Left ventricle myocardium inferior (tissue), 1 donor: ENCODE measurements at places on chromosomes 2 and 18. TPM values are rescaled to one million over a fixed set of nuclear protein-coding genes. Genes with fewer than 3 reads are reported as not detected.

- peaks cover 73% of the 10 kb centered on the region for H3K4me1 ChIP-seq
- peak overlapping the region; percentile 47 for H3K27ac ChIP-seq
- peak; percentile 61 for DNase-seq
- no peak overlapping the region for H3K4me3 ChIP-seq
- H3K27me3 ChIP-seq = no peaks in the 10 kb centered on the region
- H3K36me3 ChIP-seq = no peaks in the 10 kb centered on the region
Observed at GRCh38 chr2:10326707-10327594, 24.2 kb downstream of the HPCAL1 start.

- H3K4me3 ChIP-seq = no peak overlapping the region
- H3K36me3 ChIP-seq = peaks cover 32% of the 10 kb centered on the region
- no peaks in the 10 kb centered on the region for H3K27me3 ChIP-seq
- H3K4me1 ChIP-seq = no peaks in the 10 kb centered on the region
- no peak overlapping the region for H3K27ac ChIP-seq
Observed at GRCh38 chr2:189477756-189478155, 36.5 kb downstream of the WDR75 start.

- H3K27ac ChIP-seq = no peak overlapping the region
- no peaks in the 10 kb centered on the region for H3K36me3 ChIP-seq
- no peak for DNase-seq
- H3K4me1 ChIP-seq = no peaks in the 10 kb centered on the region
- no peak overlapping the region for H3K4me3 ChIP-seq
- H3K27me3 ChIP-seq = peaks cover 11% of the 10 kb centered on the region
Observed at GRCh38 chr2:1129982-1130381, 179.3 kb downstream of the SNTG2 start.

GRCh38 chr2:206392118-206392517 is 51.2 kb upstream of the ADAM23 start:
- H3K4me3 ChIP-seq = no peak overlapping the region
- no peak for DNase-seq
- no peaks in the 10 kb centered on the region for H3K36me3 ChIP-seq
- no peaks in the 10 kb centered on the region for H3K4me1 ChIP-seq
- H3K27me3 ChIP-seq = no peaks in the 10 kb centered on the region
- H3K27ac ChIP-seq = no peak overlapping the region

GRCh38 chr2:68357605-68358337 is 7.3 kb upstream of the PLEK start:
- H3K36me3 ChIP-seq = no peaks in the 10 kb centered on the region
- no peak overlapping the region for H3K4me3 ChIP-seq
- H3K4me1 ChIP-seq = peaks cover 6% of the 10 kb centered on the region
- H3K27me3 ChIP-seq = no peaks in the 10 kb centered on the region

- H3K4me1 ChIP-seq = no peaks in the 10 kb centered on the region
- no peak overlapping the region for H3K4me3 ChIP-seq
- DNase-seq = no peak
- no peaks in the 10 kb centered on the region for H3K36me3 ChIP-seq
Observed at GRCh38 chr2:43185146-43185545, 41.3 kb downstream of the ZFP36L2 start.

DNA sequence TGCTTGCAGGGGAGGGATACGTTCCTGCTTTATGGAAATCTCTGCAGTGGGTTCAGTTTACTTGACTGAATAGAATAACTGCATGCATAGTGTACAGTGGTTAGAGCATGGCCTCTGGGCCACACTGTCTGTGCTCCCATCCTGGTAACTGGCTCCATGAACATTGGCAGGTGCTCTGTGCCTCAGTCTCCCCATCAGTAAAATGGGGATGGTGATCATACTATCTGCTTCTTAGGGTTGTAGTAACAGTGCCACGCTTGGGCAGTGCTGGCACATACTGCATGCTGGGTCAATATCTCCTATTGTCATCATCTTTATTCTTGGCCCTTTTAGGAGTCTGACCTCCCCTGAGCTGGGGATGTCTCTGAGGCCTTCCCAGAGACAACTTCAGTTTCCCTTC is 117.3 kb downstream of the CTIF start:
- peak overlapping the region; percentile 50 for H3K27ac ChIP-seq
- H3K4me1 ChIP-seq = peaks cover 43% of the 10 kb centered on the region
- no peak overlapping the region for H3K4me3 ChIP-seq
- no peaks in the 10 kb centered on the region for H3K27me3 ChIP-seq
- DNase-seq = no peak

DNA sequence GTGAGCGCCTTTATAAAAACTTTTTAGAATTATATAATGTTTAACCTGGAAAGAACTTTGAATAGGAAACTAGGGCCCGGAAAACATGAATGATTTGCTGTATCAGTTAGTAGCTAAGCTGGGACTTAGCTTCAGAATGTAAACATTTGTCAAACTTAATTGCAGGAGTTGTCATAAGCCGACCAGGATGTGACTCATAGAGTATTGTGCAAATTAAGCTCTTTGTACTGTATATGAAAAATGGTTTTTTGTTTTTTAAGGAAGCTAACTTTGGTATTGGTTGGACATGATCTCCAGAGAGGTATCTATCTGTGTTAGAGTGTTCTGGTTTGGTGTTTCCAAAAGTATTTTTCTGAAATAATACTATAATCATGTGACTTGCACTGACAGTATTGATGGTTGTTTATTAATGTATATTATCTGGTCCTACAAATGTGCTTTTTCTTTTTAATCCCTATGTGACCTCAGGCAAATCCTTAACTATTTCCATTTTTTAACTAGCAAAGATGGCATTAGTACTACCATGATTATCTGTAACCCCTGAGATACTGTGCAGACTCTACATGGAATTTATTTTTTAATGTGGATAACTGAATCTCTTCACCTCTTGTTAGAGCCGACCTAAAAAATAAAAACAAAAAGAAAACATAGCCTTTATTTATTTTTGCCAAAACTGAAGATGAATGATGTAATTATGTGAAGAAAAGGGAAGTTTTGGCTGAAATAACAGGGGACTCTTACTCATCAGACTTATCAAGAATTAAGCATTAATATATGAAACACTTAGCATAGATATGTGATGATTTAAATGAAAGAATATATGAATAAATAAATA is 11.7 kb downstream of the YIPF4 start:
- H3K4me1 ChIP-seq = peaks cover 76% of the 10 kb centered on the region
- DNase-seq = no peak

- H3K4me1 ChIP-seq = no peaks in the 10 kb centered on the region
- no peaks in the 10 kb centered on the region for H3K27me3 ChIP-seq
- no peak for DNase-seq
- H3K27ac ChIP-seq = no peak overlapping the region
- no peaks in the 10 kb centered on the region for H3K36me3 ChIP-seq
Observed at GRCh38 chr2:121748202-121748601, 7.2 kb upstream of the TSN start.

GRCh38 chr18:3538456-3538855 is 88.5 kb downstream of the TGIF1 start:
- DNase-seq = no peak
- no peak overlapping the region for H3K4me3 ChIP-seq
- no peaks in the 10 kb centered on the region for H3K36me3 ChIP-seq
- H3K4me1 ChIP-seq = no peaks in the 10 kb centered on the region

- H3K4me1 ChIP-seq = peaks cover 10% of the 10 kb centered on the region
- H3K27ac ChIP-seq = no peak overlapping the region
- no peaks in the 10 kb centered on the region for H3K36me3 ChIP-seq
- H3K4me3 ChIP-seq = no peak overlapping the region
- no peaks in the 10 kb centered on the region for H3K27me3 ChIP-seq
Observed at GRCh38 chr2:163554864-163555263, 180.9 kb downstream of the FIGN start.

DNA sequence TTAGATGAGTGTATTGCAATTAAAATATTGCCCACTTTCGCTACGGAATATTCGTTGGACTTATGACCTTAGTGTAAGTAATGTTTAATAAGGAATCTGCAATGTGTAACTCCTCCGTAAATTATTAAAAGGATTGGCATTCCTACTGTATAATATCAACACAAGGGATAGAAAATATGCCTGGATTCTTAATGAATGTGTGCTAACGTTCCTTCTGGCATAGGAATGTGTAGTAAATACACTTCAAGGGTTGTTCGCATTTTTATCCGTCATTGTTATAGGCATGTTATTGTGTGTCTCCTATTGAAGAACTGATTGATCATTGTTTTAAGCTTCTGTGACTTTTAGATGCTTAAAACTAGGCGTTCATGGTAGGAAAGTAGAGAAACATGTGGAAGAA is 134.5 kb downstream of the NEDD4L start:
- no peaks in the 10 kb centered on the region for H3K27me3 ChIP-seq
- no peak overlapping the region for H3K27ac ChIP-seq
- peaks cover 5% of the 10 kb centered on the region for H3K4me1 ChIP-seq
- H3K4me3 ChIP-seq = no peak overlapping the region
- H3K36me3 ChIP-seq = no peaks in the 10 kb centered on the region
- no peak for DNase-seq

- no peaks in the 10 kb centered on the region for H3K4me1 ChIP-seq
- H3K27me3 ChIP-seq = no peaks in the 10 kb centered on the region
- no peak overlapping the region for H3K4me3 ChIP-seq
- H3K27ac ChIP-seq = no peak overlapping the region
- no peaks in the 10 kb centered on the region for H3K36me3 ChIP-seq
- DNase-seq = no peak
Observed at GRCh38 chr2:186903216-186903615, 54.2 kb upstream of the ZSWIM2 start.

DNA sequence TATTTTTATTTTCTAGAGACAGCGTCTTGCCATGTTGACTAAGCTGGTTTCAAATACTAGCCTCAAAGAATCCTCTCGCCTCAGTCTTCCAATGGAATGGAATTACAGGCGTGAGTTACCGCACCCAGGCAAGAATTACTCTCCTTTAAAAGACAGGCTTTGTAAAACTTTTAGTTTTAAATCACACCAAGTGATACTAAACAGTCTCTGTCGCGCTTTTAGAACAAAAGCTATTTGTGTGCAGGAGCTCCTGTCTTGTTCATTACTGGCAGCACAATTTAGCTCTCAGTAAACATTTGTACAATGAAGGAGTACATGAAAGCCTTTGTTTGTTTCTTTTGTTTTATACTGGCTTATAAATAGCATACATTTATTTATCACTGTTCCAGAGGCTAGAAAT is 1719.2 kb upstream of the PIK3C3 start:
- H3K4me3 ChIP-seq = no peak overlapping the region
- no peak for DNase-seq
- no peaks in the 10 kb centered on the region for H3K4me1 ChIP-seq
- H3K27me3 ChIP-seq = no peaks in the 10 kb centered on the region
- H3K36me3 ChIP-seq = no peaks in the 10 kb centered on the region

Gene PLEKHH2
- 1.3 TPM for total RNA-seq

Gene PLGLB1
- 2.4 TPM for total RNA-seq

Gene LRRTM4
- 0.55 TPM for total RNA-seq

Gene LYPD1
- total RNA-seq = not detected

Gene HOXD12
- not detected for total RNA-seq

Gene TNFAIP6
- 2.9 TPM for total RNA-seq
